ENCODE measurements at places on chromosomes 11 and 22.
A peak's percentile ranks its signal among the peaks of the same experiment; 100 is the strongest.

GRCh38 chr11:112977755-112978154 is 16.5 kb downstream of the NCAM1 start:
- no peak for DNase-seq

DNA sequence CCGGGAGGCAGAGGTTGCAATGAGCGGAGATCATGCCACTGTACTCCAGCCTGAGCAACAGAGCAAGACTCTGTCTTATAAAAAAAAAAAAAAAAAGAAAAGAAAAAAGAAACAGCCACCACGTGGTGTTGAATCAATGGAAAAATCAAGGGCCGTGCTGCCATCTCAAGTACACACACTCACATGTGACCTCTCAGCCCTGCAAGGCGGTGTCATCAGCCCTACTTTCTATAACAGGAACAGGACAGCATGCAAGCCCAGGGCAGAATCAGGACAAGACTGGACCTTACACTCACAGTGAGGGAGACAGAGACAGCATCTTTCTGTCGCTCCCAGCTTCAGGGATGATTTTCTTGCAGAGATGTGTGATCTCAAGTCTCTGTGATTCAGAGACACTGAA is 179.6 kb downstream of the MPPED1 start:
- DNase-seq, result no peak

DNA sequence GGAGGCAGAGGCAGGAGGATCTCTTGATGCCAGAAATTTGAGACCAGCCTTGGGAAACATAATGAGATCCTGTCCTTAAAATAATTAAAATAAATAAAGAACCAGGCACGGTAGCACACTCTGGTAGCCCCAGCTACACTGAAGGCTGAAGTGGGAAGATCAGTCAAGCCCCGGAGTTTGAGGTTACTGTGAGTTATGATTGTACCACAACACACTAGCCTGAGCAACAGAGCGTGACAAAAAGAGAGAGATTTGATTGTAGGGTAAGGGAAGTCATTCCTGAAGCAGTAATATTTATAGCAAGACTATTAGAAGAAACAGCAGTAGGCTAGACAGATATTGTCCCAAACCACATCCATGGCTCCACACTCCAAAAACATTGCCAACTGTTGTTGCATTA is 1408.4 kb upstream of the TENM4 start:
- DNase-seq, result no peak

- DNase-seq, result no peak
Observed at GRCh38 chr11:46247659-46248058, 29.8 kb upstream of the CREB3L1 start.

DNA sequence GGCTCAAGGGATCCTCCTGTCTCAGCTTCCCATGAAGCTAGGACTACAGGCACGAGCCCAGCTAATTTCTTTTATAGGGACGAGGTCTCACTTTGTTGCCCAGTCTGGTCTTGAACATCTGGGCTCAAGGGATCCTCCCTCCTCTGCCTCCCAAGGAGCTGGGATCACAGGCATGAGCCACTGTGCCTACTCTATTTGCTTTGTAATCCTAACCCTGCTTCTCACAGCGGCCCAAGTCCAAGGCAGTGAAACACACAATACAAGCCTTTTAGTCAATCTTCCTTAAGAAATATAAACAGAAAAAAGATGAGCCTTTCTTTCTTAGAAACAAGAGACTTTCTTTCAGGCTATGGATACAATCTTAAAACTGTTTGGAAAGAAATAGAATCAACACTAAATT is 115.2 kb upstream of the SORL1-AS1 start:
- DNase-seq, result no peak

- no peak for DNase-seq
Observed at GRCh38 chr11:118660681-118661424, 18.6 kb downstream of the TREH start.

DNA sequence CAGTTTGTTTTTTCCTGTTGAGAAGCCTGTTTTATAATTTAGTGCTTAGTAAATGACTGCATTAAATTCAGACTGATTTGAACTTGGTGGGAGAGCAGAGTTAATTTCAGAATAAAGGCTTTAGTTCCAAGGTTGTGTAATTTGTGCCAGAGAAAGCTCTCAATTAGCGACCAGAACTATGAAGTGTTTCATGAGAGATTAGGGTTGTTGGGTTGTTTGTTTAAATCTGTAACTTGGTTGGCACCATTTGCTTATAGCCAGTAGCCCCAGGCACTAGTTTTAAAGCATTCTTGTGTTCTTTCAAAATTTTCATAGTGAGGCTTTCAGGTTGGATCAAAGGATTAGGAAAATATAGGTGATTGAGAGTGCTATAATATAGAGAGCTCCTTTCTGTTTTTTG is 25.5 kb downstream of the UVRAG start:
- no peak for DNase-seq

DNA sequence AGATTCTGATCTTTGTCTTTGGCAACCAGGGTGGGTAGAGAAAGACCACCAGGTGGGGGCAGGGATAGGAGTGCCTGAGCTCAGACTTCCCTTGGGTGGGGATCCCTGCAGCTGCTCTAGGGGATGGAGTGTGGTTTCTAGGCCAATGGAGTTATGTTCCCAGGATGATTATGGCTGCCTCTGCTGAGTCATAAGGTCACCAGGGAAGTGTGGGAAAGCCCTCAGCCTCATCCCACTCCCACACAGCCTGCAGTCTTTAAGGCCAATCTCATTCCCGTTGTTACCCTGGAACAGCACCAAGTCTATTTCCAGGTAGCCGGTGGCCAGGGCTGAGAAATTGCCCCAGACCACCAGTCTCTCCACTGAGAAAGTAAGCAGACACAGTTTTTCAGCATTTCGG is 2269.3 kb upstream of the RAG2 start:
- no peak for DNase-seq

DNA sequence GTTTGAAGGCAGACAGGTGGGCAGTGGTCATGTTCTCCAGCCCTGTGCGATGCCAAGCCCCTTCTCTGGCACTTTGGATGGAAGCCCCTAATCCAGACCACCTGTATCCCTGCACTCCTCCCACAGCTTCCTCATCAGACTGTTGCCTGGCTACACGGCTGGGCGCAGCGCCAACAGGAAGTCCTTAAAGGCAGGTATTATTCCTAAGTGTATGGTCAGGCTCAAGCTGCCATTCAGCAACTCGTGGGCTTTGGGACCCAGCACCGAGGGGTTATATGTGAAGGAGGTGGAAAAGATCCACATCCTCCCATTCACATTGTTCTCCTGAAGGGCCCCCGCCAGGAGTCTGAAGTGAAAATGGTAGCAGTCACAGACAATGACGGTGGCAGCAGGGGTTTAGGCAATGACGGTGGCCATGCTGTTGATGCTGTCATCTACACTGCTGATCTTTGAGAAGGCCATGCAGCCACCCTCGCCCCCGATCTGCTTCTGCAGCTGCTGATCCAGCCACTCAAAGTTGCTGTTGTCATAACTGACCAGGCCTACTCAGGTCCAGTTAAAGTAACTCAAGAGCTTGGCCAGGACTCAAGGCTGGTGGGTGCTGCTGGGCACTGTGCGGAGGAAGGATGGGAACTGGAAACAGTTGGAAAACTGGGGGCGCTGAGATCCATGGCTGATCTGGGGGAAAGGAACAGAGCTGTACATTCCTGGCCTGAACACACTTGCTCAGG is 27.7 kb downstream of the OR6Q1 start:
- DNase-seq, result no peak

GRCh38 chr11:45163956-45164575 is 17.6 kb downstream of the PRDM11 start:
- no peak for DNase-seq

DNA sequence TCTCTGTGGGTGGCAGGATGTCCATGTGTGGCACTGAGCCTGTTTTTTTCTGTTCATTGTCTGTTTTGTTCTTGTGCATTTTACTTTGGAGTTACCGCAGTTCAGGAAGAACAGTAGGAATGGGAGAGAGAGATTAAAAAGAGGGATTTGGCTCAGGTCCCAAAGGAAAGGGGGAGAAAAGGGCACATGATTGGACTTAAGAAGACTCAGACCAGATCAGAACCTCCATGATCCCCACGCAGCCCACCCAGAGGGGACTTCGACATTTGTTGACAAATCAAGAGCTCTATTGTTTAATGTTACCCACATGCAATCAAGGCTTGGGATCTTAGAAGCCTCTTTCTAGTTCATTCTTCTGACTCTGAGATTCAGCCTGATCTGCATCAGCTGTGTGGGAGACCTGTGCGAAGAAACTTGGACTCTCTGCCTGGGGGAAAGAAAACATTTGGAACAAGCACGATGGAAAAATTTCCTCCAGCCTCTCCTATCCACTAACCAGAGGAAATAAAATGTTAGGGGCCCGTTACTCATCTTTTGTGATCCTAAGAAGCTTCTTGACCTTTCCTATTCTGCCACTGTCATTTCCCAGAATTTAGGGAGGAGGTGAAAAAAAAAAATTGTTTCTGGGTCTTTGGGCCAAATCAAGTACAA is 119.2 kb downstream of the SPON1 start:
- DNase-seq, result no peak

DNA sequence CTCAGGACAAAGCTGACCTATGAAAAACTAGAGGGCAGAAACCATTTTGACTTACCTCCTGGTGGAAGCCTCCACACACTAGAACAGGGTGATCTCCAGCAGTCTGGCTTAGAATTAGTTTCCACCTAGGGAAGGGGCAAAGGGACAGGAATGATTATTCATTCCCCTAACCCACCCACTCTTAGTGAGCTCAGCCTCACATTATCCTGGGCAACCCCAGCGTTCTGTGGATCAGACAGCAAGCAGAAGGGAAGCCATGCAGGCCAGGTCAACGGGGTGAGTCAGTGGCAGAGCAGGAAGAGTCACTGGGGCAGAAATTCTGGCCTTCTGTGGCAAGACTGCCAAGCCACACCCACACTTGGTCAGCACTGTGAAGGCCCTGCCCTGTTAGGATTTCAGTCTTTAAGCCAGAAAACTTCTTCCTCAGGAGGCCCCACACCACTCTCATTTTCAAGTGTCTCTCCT is 10.5 kb downstream of the NUMA1 start:
- peak; percentile 79 for DNase-seq

DNA sequence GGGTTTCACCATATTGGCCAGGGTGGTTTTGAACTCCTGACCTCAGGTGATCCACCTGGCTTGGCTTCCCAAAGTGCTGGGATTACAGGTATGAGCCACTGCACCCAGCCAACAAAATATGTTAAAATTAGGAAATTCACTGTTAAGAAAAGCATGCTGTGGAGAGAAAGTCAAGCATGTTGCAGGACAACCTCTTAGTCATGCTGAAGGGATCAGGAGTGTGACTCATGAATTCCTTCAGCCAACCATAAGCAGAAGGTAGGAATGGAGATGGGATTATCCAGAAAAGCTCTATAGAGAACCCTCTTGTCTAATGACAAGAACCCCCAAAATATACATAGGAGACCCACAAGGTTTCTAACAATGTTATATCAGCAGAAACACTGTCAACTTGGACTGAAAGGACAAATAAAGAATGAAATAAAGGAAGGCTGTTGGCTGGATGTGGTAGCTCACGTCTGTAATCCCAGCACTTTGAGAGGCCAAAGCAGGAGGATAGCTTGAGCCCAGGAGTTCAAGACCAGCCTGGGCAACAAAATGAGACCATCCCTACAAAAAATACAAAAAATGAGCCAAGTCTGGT is 16.0 kb downstream of the MRTFA start:
- DNase-seq, result no peak

GRCh38 chr22:27349456-27349855 is 452.1 kb downstream of the MN1 start:
- no peak for DNase-seq

DNA sequence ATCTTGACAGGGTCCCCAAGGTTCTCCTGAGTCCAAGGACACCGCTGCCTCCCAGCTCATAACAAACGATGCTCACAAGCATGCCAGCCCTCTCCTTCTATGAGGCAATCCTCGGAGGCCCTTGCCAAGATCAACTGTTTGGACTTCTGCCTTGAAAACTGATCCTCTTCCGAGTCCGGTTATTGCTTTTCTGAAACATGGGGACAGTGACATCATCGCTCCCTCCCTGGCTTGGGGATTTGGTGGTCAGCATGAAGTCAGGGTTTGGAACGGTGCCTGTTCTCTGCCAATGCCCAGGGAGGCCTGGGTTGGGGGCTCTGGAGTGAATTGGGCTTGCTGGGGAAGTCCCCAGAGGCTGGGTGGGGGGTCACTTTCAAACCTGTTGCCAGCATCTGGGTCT is 149.3 kb downstream of the FBXO7 start:
- no peak for DNase-seq

DNA sequence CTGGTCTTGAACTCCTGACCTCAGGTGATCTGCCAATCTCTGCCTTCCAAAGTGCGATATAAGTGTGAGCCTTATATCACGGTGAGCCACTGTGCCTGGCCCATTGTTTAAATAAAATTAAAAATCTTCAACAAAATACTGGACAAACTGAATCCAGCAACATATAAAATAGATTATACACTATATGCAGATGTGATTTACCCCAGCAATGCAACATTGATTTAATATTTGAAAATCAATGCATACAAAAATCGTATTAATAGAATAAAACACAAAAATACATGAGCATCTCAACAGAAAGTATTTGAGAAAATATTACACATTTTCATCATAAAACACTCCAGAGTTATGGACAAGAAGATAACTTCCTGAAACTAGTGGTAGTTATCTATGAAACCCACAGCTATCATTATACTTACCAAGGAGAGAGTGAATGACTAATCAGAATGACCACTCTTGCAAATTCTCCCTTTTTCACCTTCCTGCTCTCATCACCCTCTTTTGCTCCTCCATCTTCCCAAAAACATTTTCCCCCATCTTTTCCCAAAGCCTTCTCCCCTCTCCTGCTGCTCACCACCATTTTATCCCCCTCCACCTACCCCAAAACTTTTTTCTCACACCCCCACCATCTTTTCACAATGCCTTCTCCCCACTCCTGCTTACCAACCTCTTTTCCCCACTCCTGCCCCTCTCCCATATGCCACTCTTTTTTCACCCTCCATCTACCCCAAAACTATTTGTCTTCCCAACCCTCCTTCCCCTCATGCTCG is 122.1 kb upstream of the VPREB1 start:
- no peak for DNase-seq

- DNase-seq, result no peak
Observed at GRCh38 chr11:19441752-19442553, 201.2 kb upstream of the E2F8 start.

DNA sequence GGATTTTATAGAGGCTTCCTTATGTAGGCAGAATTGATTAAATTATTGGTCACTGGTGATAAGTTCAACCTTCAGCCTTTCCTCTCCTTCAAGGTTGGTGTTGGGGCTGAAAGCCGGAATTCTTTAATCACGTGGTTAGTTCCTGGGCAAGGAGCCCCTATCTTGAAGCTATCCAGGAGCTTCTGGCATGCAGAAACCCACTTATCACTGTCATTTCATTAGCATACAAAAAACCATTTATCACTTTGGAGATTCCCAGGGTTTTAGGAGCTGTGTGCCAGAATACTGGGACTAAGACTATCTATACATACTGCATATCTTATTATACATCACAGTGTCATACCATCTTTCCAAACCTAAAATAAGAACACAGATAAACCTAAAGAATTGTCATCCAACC is 18.5 kb upstream of the MED17 start:
- DNase-seq, result no peak

All from Panc1 (cell line).